ENCODE measurements at places on chromosomes 1 and 21. TPM values are rescaled to one million over a fixed set of nuclear protein-coding genes. Genes with fewer than 3 reads are reported as not detected.

The SPATA6 gene
- 42.4 TPM for total RNA-seq

The RIPK4 gene
- total RNA-seq = 0.11 TPM

The SLC5A9 gene
- 0.10 TPM for total RNA-seq

The SNX7 gene
- 31.8 TPM for total RNA-seq

The DENND2C gene
- 4.0 TPM for total RNA-seq

The MAP1LC3C gene
- 1.9 TPM for total RNA-seq

The ZNF695 gene
- total RNA-seq = 3.8 TPM

The SPRR2B gene
- not detected for total RNA-seq

The SIKE1 gene
- total RNA-seq = 80.4 TPM

The NBPF4 gene
- total RNA-seq = not detected

The RGS8 gene
- 6.8 TPM for total RNA-seq

The RC3H1 gene
- 33.2 TPM for total RNA-seq

Data from spinal cord (tissue), 10 donors.